ENCODE measurements at places on chromosomes 13 and 19.

- peak; percentile 91 for DNase-seq
Observed at GRCh38 chr19:48724796-48725753, 5.5 kb upstream of the MAMSTR start.

DNA sequence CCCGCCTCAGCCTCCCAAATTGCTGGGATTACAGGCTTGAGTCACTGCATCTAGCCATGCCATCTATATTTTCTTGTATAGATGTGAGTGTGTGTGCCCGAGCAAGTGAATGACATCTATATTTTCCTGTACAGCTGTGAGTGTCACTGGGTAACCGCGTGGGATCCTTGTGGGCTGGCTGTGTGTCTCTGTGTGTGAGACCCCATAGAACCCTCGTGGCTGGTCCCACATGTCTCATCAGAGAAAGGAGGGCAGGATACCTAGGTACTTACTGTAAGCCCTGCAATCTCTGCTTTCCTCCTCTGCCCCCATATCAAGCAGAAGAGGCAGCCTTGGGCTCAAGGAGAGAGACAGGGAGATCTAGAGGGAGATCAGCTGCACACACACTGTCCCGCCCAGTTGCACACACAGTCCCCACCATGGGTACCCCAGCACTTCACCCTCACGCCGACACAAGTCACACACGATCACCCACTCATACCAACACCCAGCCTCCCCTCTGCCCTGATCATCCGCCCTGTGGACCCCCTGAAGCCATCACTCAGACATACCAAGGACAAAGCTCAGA lies 655 bp downstream of the DENND1C start:
- DNase-seq, result no peak

DNA sequence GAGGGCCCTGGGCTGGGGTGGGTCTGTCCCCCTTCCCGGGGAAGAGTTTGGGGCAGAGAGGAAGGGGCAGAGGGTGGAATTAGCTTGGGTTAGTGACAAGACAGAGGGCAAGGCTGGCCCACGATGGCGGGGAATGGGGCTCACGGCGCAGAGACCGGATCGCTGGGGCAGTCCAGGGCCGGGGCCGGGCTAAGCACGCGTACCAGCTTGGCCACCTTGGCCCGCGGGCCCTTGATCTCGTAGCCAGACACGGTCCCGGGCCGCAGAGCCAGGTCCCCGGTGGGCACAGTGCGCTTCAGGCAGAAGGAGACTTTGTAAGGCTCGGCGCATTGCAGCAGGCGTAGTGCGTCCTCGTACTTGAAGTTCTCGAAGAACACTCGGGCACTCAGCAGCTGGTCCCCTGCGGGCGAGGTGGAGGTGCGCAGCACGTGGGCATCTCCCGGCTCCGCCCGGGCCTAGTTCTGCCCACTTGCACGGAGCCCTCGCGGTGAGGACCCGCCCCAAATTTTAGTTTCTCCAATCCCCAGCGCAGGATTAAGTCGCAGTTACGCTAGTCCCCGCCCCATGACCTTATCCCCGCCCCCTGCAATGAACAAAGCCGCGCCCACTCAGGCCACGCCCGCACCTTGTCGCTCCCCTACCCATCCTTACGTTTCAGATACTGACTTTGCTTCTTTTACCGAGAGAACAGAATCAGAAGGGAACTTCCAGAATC lies 8.6 kb upstream of the HIPK4 start:
- DNase-seq, result peak; percentile 57

- DNase-seq, result peak; percentile 55
Observed at GRCh38 chr13:100694722-100695508, 20.3 kb upstream of the TMTC4 start.

- no peak for DNase-seq
Observed at GRCh38 chr13:50365408-50366391, 350.5 kb downstream of the KCNRG start.

DNA sequence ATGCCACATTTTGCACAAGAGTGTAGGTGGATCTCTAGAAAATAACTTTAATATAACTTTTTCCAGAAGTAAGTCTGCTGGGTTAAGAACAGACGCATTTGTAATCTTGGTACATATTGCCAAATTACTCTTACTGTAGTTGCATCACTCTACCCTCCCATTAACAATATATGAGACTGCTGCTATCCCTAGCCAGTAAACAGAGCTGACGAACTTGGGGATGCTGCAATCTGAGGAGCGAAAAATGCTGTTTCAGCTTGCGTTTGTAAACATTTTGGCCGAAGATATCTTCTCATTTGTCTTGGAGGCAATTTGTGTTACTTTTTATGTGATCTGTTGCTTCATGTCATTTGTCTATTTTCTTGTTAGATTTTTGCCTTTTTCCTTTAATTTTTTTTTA lies 1482.8 kb downstream of the OLFM4 start:
- no peak for DNase-seq

DNA sequence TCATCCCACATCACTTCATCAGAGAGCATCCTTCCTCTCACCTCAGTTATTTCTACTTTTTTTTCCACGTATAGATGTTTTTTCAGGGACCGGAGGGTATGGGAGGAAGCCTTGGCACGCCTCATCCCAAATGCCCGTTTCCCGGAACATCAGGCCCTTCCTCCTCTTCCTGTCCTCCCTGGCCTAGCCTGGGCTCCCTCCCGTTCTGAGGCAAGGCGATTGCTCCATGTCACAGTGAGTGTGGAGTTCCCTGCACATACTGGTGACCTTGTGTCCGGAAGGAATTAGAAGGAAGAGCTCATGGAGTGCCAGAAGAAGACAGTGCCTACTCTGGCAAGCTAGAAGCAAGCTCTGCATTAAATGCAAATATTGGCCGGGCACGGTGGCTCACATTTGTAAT lies 1.1 kb upstream of the ZNF627 start:
- no peak for DNase-seq

GRCh38 chr13:94811753-94812152 lies 99.4 kb upstream of the SOX21 start:
- DNase-seq, result no peak

DNA sequence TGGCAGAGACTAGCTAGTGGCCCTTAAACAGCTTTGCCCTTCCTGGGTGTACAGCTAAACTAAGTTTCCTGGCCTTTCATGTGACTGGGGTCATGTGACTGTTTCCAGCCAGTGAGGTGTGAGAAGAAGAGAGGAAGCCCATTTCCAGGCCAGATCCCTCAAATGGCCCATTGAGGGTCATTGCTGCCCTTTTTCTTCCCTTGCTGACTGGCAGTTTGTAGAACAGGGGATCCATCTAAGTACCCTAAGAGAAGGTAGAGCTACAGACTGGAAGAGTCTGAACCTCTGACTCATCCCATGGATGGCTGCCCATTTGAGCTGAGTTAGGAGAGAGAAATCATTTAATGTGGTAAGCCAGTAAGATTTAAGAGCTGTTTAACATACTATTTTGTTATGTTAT lies 2.8 kb downstream of the SWSAP1 start:
- DNase-seq, result peak; percentile 93

- DNase-seq, result peak; percentile 73
Observed at GRCh38 chr13:48896312-48896711, 79.4 kb upstream of the FNDC3A start.

GRCh38 chr13:44278166-44278565 lies 95.5 kb upstream of the SERP2 start:
- DNase-seq, result no peak

DNA sequence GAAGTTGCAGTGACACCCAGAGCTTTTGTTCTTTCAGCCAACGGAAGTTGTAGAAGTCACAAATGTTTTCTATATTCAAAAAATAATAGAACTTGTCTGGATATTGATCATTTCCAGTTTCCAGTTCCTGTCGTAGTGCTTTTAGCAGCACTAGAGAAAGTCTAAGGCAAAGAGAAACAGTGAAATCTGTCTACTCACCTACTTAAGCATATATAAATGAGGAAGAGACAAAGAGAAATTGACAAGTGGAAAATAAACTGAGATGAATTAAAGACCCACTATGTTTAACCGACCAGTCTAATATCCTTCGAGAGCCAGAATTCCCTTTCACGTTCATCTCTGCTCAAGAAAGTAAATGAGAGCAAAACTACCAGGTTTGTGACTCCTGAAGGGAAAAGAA lies 36.7 kb downstream of the DACH1 start:
- DNase-seq, result no peak

- DNase-seq, result peak; percentile 42
Observed at GRCh38 chr19:2469102-2469914, 6.6 kb upstream of the GADD45B start.

DNA sequence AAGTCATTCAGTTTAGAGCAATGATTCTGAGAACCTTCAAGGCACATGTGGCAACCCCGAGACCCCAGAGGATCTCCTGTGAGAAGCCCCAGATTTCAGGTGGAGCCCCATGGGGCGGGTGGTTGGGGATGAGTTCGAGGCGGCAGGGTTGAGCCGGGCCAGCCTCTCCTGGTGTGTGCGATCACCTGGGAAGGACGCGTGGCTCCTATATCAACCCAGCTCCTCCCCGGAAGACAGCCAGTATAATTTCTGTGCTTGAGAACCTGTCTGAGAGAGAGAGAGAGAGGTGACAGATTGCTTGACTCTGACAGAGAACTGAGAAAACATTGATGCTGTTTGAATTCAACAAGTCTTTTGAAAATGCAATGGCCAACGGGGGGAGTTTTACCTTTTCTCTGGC lies 89.0 kb downstream of the TEX29 start:
- DNase-seq, result no peak

DNA sequence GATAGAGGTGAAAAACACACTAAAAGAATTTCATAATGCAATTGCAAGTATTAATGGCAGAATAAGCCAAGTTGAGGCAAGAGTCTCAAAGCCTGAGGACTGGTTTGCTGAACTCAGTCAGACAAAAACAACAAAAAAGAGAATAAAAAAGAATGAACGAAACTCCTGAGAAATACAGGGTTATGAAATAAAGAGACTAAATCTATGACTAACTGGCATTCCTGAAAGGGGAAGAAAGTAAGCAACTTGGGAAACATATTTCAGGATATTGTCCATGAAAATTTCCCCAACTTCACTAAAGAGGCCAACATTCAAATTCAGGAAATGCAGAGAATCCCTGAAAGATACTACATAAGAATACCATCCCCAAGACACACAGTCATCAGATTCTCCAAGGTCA lies 47.8 kb downstream of the UBL3 start:
- DNase-seq, result no peak

DNA sequence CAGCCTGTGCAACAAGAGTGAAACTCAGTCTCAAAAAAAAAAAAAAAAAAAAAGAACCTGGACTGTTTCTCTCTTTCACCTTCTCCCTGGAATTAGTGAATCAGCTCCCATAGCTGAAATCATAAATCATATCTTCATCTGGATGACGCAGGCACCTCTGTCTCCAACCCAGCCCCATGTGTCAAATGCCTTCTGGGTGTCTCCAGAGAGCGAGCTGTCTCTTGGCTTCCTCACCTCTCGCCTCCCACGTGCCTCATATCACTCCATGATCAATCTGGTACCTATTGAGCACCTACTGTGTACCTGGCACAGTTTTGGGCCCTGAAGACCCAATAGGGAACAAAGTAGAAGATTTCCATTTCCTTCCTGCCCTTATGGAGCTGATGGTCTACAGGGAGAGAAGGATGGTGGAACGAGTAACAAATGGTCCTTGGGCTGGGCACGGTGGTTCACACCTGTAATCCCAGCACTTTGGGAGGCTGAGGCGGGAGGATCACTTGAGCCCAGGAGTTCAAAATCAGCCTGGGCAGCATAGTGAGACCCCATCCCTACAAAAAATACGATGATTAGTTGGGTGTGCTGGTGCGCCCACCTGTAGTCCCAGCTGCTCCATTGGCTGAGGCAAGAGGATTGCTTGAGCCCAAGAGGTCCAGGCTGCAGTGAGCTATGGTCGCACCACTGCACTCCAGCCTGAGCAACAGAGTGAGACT lies 2.5 kb downstream of the HSD11B1L start:
- no peak for DNase-seq

GRCh38 chr13:99892866-99893504 lies 78.6 kb downstream of the ZIC5 start:
- no peak for DNase-seq

- no peak for DNase-seq
Observed at GRCh38 chr19:41734585-41734984, 20.7 kb upstream of the CEACAM6 start.

DNA sequence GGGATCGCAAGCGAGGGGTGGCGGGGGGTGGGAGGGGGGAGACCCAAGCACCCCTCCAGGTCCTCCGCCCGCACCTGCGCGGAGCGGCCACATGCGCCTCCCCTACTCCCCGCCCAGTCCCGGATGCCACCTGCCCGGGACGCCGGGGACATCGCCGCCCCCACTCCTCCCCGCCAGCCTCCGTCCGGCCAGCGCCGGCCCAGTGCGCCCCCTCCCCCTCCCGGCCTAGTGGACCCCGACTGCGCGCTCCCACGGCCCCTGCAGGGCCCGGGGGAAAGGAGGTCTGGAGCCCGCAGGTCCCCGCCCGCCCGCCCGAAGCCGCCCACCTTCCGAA lies 263 bp downstream of the RHPN2 start:
- no peak for DNase-seq

GRCh38 chr13:98749501-98749900 lies 3.0 kb downstream of the SLC15A1 start:
- DNase-seq, result peak; percentile 48

GRCh38 chr19:14686411-14686810 lies 3.4 kb upstream of the ZNF333 start:
- DNase-seq, result peak; percentile 37

DNA sequence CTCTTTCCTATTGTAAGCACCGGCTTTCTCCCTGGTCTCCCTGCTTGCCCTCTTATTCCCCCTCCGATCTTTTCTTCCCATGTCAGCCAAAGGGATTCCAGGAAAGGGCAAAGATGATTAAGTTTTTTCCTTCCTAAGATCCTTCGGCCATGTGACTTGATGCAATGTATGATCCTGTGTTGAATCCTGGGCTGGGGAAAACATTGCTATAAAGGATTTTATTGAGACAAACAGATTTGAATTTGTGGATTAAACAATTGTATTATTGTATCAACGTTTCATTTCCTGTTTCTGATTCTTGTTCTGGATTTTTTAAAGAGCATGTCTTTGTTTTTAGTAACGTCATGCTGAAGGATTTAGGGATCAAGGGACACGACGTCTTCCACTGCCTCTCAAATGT lies 16.9 kb upstream of the ZNF541 start:
- DNase-seq, result no peak

GRCh38 chr13:51346397-51346796 lies 6.9 kb downstream of the SERPINE3 start:
- no peak for DNase-seq

DNA sequence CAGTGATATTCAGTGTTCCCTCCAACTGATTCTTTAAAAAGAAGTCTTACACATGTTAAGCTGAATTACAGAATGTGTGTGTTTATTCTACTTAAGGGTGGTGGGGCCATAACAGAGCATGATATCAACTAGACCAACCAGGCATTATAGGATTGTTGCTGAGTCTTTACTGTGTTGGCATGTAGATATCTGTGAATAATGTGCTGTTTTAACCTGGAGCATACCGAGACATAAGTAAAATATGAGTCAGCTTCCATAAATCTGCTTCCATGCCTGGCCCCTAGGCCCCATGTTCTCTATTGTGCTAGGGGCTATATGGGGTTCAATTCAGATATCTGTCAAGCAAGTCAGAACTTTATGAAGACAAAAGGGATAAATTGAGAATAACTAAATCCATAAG lies 295.7 kb downstream of the MTUS2 start:
- DNase-seq, result no peak

GRCh38 chr13:27825072-27825471 lies 32.8 kb downstream of the GSX1 start:
- DNase-seq, result no peak

- no peak for DNase-seq
Observed at GRCh38 chr19:47135156-47135555, 4.5 kb downstream of the SAE1 start.

- no peak for DNase-seq
Observed at GRCh38 chr19:47550129-47550528, 22.8 kb downstream of the ZNF541 start.

GRCh38 chr19:31356587-31357314 lies 7.5 kb upstream of the TSHZ3 start:
- no peak for DNase-seq

Measured in foreskin fibroblast (primary cell).